ENCODE measurements at places on chromosomes 2 and 18.

GRCh38 chr2:236121546-236121945, 46.6 kb downstream of the GBX2 start:
- DNase-seq, result no peak

DNA sequence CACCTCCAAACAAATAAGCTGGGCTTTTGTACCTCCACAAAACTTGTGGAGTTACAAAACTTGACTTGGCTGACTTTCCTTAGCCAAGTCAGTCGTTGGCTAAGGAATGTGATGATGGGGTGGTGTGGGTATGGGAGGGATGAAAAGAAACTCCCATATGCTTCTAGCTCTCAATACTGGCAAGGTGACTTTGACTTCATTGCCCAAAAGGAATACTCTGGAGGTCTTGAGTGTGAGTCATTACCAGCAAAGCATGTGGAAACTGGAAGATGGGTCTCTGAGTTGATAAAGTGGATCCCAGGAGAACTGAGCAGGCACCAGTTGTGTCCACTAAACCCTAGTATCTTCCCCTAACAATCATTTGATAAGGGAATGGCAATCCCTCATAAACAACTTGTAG, 226.7 kb downstream of the GULP1 start:
- no peak for DNase-seq

DNA sequence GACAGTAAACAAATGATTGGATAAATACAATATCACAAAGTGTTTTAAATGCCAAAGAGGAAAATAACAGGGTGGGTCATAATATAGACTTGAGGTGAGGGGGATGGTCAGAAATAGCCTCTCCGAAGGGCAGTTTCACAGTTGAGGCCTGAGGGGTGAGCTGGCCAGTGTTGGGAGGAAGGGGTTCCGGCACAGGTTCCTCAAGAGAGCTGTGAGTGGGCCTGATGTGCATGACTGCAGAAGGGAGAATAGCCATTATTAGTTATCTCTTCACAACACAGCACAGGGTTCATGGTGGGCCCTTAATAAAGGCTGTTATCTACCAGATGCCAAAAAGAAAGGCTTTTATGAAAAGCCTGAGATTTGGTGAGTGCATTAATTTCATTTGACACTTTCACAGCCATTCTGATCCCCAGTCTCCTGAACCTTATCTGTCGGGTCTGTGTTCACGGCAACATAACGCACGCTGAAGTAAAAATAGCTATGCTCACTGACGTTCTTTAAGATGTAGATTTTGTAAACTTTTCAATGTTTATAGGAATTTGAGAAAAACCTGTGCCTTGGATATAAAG, 39.6 kb downstream of the POLR1A start:
- DNase-seq, result no peak

GRCh38 chr2:26089337-26089736, 55.5 kb downstream of the RAB10 start:
- no peak for DNase-seq

GRCh38 chr2:74045454-74045853, 60.7 kb downstream of the TET3 start:
- DNase-seq, result no peak
